ENCODE measurements at places on chromosomes 1 and 21.

DNA sequence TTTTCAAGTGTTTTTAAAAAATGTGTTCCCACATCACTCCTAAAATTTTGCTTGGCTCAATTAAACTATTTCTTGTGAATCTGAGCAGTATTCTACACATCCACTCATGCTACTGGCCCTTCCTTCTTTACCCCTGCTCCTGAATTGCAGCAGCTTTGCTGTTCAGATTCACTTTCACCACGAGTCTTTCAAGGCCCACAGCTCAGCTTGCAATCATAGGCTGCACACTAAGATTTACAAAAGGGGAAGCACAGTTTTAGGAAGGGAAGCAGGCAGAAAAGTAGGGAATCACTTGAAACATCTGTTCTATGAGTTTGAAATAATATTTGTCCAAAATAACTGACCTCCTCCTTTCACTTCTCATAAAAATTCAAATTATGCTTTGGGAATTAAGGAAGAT is 70.9 kb upstream of the EDEM3 start:
- DNase-seq = no peak

GRCh38 chr1:218431476-218431875 is 86.3 kb downstream of the TGFB2 start:
- no peak for DNase-seq

- DNase-seq = no peak
These were observed 85.3 kb downstream of the LEPR start for GRCh38 chr1:65505547-65506300.

- peak; percentile 46 for DNase-seq
These were observed 114.8 kb upstream of the DPYD start for GRCh38 chr1:98035602-98036002.

DNA sequence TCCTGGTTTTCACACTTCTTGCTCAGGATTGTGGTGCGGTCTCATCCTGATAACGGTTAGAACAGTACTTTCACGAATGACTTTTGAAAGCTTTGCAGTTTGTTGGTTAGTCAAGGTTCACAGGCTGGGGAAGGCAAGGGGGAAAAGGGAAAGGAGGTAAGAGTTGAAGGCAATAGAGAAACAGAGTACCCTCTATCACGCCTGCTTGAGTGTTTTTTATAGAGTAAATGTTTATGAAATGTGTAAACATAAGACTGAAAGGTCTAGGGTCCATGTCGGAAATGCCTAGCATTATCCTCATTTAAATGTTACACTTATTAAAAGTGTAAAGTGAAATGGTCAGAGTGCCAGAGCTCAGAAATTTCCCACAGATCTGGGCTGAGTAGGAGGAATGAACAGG is 167.4 kb downstream of the URB2 start:
- no peak for DNase-seq

DNA sequence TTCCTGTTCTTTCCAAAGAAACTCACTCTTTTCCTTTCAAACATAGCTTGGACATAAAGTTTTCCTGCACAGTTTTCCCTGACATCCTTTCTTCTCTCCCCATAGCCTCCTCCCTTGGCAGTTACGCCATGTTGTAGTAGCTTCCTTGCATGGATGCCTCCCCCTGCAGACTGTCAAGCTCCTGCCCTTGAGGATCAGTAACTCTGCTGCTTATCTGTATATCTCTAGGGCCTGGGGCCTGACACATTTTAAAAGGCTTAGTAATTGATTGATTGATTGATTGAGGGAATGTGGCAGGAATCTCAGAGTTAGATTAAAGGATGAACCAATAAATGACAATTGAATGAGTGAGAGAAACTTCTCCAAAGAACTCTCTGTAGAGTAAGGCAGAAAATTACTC is 143.7 kb downstream of the NEK7 start:
- no peak for DNase-seq

- peak; percentile 23 for DNase-seq
These were observed 110.5 kb upstream of the CDC42BPA start for GRCh38 chr1:227428803-227429202.

DNA sequence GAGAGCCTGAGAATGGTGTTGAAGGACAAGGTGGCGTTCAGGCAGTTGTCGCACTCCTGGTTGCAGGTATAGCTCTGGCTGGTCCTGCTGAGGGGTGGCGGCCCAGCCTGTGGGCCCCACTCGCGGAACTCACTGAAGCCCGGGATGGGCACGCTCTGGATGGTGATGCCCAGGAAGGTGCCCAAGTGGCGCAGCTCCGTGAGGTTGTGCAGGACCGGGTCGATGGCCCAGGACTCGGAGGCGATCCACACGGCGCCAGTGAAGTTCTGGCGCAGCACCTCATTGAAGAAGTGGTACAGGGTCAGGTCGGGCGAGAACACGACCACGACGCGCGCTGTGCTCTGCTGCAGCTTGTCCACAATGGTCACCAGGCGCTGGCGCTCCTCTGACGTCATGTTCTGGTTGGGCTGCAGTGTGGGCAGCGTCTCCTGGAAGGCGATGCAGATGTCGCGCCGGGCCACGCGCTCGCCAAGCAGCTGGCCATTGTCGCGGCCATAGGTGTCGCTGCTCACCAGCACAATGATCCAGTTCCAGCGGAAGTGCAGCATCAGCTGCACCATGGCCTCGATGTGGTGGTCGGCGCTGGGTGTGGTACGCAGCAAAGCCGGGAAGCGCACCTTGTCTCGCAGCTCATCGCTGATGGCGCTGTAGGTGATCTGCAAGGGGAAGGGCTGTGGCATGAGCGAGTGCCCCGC is 5.0 kb downstream of the TAS1R2 start:
- no peak for DNase-seq

DNA sequence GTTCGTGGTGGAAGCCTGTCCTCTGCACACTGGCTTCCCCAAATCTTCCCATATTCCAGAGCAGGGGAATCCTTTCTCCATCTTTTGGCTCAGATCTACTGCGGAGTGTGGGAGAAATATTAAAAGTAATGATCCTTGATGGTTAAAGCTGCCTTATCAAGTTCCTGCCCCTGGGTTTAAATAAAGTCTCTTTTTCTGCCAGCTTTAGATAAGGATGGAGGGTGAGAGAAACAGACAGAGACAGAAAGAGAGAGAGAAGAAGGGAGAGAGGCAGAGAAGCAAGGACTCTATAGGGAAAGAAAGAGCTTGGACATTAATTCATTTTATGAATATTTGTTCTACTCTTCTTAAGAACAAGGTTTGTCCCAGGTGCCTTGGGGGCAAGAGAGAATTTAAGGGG is 98.0 kb downstream of the KCNJ15 start:
- no peak for DNase-seq

GRCh38 chr1:63453232-63453631 is 69.8 kb downstream of the ITGB3BP start:
- no peak for DNase-seq

- peak; percentile 39 for DNase-seq
These were observed 18.5 kb upstream of the SAMD11 start for GRCh38 chr1:905071-905749.

DNA sequence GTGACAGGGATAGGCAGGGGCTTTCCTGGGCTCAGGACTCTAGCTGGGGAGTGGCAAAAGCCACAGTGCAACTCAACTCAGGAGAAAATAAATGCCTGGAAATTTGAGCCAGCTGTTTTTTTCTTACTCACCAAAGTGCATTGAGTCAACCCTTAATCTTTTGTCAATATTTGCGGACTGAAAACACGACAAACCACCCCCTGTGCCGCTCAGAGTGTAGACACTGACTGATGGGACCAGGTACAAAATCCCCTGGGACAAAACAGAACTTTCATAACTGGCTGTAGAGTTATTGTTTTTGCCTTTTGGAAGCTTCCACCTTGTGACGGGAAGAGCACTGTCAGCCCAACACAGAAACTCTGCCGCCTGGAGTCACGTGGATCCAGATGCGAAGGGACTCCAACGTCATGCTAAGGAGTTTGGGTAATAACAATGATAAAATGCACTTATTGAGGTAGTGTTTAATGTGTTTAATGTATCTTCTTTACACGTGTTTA is 164.6 kb downstream of the PLPP3 start:
- DNase-seq = peak; percentile 84

DNA sequence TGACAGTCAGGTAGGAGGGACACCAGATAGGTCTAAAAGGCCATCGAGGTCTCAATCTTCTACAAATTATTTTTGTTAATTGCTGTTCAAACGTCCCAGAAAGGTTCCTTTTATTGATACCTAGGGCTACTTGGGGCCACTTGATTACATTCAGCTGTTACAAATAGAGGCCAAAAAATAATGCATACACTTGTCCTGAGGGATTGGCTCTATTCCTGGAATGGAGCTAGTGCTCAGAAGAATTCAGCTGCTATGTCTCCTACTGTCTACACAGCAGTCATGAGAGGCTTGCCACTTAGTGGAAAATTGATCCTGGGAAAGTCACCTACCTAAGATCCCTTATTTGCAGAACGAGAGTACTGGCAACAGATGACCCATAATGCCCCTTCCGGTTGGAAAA is 498.3 kb downstream of the ADGRL2 start:
- DNase-seq = no peak

GRCh38 chr21:40635391-40635790 is 211.6 kb downstream of the DSCAM start:
- DNase-seq = no peak

DNA sequence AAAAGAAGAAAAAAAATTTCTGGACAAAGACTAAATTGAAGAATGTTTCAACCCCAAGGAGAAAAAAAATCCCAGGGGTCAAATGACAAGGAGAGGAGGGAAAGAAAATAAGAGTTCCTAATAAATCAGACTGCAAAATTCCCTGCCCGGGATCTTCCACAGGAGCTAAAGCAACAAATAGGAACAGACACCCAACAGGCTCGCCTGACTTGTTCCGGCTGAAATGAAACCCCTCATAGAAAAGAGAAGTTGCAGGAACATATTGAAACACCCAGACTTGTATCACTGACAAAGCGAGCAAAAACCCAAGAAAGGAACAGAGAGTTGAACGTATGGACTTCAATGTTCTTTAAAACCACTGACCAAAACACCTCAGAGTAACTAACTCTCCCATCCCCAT is 123.0 kb downstream of the TIAM1 start:
- DNase-seq = no peak

DNA sequence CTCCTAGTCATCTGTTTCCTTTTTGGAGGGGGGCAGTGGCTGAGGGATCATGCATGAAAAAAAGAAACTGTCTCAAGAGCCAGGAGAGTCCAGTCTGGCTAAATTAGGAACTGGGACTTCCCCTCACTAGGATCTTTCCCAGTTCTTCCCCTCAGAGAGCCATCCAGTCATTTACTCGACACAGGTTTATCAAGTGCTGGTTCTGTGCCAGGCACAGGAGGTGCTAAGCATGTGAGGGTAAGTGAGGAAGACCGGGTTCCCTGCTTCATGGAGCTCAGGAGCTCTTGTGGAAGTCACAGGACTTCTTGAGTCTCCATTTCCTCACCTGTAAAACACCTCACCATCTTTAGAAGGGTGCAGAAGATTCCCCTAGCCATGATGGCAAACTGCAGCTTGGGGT is 8.6 kb upstream of the NUAK2 start:
- no peak for DNase-seq

DNA sequence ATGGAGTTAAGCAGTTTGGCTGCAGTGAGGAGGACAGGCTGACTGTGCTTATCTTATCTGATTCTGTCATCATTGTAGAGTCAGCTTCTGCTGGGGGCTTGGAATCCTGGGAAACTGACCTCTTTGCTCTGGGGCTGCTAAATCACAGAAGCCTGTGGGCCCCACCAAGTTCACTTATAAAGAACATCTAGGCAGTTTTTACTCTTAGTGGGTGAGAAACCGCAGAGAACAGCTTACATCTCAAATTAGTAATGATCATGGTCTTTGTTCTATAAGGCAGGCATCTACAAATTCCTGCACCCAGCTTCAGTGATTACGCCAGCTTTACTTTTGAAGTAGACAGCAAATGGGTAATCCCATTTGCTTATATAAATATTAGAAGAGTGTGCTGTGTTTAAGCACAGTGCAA is 75.7 kb downstream of the ZC3H11B start:
- no peak for DNase-seq

DNA sequence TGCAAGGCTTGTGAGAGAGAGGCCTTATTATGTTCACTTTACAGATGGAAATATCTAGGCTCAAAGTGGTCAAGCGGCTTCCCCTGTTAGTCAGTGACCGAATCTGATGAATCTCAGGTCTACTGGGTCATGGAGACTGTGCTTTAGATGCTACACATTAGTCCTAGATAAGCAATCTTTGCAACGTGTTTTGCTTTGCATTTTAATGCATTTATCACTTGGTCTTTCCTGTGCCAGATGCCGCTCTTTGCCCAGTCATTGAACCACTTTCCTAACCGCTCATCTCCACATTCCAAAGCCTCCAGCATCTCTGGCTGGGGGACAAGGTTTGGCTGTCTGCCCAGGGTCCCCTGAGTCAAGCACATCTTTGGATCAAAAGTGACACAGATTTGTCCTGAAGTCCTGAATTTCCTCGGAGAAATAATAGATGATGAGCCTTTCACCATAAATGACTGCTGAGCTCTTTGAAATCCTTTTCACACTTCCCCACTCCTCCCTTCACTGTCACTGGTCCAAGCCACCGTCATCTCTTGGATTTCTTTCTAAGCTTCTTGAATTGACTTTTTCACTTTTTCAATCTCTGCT is 96.0 kb upstream of the USP24 start:
- no peak for DNase-seq

DNA sequence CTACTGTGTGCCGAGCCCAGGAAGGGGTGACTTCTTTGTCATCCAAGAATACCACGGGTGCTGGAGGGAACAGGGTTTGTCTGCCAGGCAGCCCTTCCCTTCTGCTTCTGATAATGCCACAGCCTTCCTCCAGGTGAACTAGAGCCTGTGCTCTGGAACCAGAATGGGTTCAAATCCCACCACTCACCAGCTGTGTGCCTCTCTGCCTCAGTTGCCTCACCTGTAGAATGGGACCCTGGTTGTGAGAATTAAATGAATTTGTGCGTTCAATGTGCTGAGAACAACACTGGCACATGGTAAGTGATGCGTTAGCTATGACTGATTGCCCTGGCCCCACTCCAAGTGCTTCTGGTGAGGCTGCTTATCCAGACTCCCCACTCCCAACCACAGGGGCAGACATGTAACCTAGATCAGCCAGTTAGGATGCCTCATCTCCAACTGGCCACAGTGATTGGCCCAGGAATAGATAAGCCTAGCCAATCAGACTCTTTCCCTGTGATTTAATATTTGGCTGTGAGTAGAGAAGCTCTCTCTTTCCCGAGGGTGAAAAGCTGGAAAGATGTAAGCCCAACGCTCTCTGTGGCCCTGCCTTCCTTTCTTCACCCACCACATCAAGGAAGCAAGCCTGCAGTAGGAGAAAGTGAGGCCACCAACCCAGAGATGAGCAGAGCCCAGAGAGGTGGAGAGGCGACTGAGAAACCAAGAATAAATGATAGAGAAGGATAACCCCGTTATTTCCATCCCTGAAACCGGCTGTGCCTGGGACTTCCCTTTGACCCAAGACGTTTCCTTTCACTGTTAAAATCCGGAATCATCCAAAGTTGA is 20.8 kb upstream of the LAPTM5 start:
- peak; percentile 33 for DNase-seq

DNA sequence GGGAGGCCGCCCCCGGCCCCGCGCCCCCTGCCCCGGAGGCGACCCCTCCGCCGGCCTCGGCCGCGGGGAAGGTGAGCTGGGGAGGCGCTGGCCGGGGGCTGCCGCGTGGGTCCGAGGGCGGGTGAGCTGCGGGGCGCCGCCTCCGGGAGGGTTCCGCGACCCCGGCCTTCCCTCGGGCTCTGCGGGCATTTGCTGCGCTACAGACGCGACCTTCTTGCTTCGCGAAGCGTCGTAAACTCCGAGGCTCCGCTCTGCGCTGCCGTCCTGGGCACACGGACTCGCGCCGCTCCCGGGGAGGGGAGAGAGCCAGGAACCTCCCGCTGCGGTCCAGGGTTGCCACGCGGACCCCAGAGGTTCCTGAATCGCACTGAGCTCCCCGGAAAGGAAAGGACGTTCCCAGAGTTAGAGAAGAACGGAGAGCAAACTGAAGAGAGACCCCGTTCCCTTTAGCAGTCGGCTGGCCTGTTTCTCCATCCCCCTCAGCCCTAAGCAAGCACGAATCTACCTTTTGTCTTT is 345 bp downstream of the SLX9 start:
- DNase-seq = no peak

Data from NCI-H2081 (cell line).